ENCODE measurements at places on chromosomes 11 and 22. TPM values are rescaled to one million over a fixed set of nuclear protein-coding genes. Genes with fewer than 3 reads are reported as not detected.

The PKP3 gene
- 39.8 TPM for total RNA-seq

The OR6Q1 gene
- total RNA-seq, result not detected

The TSGA10IP gene
- total RNA-seq, result not detected

The PATE2 gene
- not detected for total RNA-seq

The MN1 gene
- 2.9 TPM for total RNA-seq

The SERHL2 gene
- total RNA-seq, result not detected

The TIGD3 gene
- total RNA-seq, result 0.86 TPM

The OR52I1 gene
- not detected for total RNA-seq

The HPX gene
- total RNA-seq, result 0.67 TPM

The IL18 gene
- total RNA-seq, result 94.3 TPM

The MFNG gene
- 2.0 TPM for total RNA-seq

The TRIM29 gene
- 7.4 TPM for total RNA-seq

The ANGPTL5 gene
- not detected for total RNA-seq

The HTATIP2 gene
- total RNA-seq, result 184 TPM

The OR51B2 gene
- total RNA-seq, result not detected

The ADAMTS15 gene
- total RNA-seq, result 13.1 TPM

The TRIM48 gene
- total RNA-seq, result not detected

The BACE1 gene
- total RNA-seq, result 9.3 TPM

The GTSE1 gene
- total RNA-seq, result 32.4 TPM

The CCDC87 gene
- total RNA-seq, result 0.60 TPM

The MIF gene
- 493 TPM for total RNA-seq

The HOATZ gene
- not detected for total RNA-seq

The MRGPRX4 gene
- not detected for total RNA-seq

The KRTAP5-1 gene
- not detected for total RNA-seq

The FGF19 gene
- not detected for total RNA-seq
